Astrocyte of the cerebellum (primary cell): ENCODE measurements at places on chromosomes 3 and 15.

GRCh38 chr3:42532229-42532628 lies 29.8 kb downstream of the VIPR1 start:
- no peak for DNase-seq

DNA sequence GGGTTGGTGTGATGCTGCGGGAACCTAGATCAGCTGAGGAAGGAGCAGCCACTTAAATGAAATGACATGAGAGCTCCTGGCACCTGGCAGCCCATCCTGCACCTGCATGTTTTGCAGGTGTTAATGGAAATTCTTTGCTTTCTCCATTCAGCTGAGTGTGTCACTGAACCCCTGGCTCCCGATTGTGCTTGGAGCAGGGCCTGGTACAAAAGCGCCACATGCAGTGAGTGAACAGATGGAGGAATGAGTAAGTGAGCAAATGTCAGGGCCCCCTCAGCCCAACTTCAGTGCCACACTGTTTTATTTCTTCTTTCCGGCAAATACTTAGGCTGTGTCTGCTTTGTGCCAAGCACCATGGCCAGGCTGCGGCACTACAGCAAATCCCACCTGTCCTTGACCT lies 132.2 kb downstream of the ASB7 start:
- no peak for DNase-seq

DNA sequence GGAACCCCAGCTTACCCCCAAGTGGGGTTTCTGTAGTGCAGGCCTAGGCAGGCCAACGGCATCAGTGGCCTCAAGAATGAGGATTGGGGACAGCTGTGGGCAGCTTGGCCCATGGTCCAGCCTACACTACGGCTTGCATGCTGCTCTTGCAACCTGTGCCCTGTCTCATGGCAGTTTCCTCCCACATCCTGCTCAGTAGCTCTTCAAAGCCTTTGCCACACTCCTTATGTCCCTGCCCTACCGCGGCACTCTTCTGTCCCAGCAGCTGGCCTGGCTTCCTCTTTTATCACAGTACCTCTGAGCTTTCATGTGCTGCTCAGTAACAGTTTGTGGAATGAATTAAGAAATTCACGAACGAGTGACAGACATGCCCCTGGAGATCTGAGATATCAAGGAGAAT lies 431.0 kb downstream of the EPHB1 start:
- no peak for DNase-seq

DNA sequence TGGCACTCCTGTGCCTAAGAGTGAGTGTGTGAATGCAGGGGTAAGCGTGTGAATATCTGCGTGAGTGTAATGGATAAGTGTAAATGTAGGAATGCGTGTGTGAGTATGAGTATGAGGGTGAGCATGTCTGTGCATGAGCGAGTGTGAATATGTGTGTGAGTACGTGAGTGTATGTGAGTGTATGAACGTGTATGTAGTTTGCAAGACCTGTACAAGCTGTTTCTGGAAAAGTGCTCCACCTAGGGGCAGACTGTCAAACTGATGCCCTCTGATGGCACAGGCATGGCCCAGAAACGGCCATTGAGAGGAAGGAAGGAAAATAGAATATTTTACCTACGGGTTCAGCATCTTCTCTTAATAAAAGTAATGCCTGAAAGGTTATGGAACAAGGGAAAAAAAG lies 24.4 kb upstream of the FRMD4B start:
- peak; percentile 32 for DNase-seq

- no peak for DNase-seq
These were observed 1042.8 kb upstream of the NR2F2 start for GRCh38 chr15:95287720-95288103.

DNA sequence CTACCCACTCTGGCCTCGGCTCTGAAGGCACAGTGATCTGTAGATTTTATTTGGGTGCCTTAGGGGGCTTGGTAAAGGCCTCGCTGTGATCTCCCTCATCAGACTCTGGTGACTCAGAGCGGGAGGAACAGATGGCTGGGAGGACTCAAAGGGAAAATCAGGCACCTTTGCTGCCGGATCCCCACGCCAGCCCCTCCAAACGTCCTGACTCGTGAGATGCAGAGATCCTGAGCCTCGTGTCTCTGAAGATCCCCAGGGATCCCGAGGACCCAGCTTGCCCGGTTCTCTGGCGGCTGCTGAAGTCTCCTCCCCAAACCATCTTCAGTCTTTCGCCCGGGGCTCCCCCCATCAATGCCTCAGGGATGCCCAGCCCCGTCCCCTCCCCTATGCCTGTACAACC lies 32.8 kb downstream of the MUC20 start:
- no peak for DNase-seq

GRCh38 chr3:113844622-113845222 lies 6.1 kb downstream of the GRAMD1C start:
- no peak for DNase-seq

- DNase-seq = no peak
These were observed 3.7 kb upstream of the ANKUB1 start for GRCh38 chr3:149796026-149796425.

- DNase-seq = no peak
These were observed 90.9 kb downstream of the MBNL1 start for GRCh38 chr3:152359385-152360248.

- DNase-seq = no peak
These were observed 3.3 kb upstream of the STT3B start for GRCh38 chr3:31529421-31529820.

GRCh38 chr15:56693761-56694160 lies 39.5 kb downstream of the ZNF280D start:
- no peak for DNase-seq

DNA sequence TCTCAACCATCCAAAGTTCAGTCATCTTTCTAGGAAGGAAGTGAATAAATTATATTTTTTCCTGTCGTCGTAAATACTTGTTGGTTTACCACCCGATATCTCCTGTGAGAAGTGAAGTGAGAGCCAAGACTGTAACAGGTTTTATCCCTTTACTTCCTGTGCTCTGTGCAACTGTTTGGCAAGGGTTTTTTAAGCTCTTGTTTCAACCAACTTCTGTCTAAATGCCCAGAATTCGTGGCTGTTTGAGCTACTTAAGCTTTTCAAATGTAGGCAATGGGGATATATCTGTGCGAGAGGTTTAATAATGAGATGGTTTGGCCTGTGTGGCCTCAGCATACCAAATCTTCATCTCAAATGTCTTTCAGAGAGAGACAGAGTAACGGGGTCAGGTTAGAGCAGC lies 134.7 kb downstream of the LRTM1 start:
- DNase-seq = no peak

GRCh38 chr3:38382506-38383080 lies 36.0 kb downstream of the XYLB start:
- no peak for DNase-seq

DNA sequence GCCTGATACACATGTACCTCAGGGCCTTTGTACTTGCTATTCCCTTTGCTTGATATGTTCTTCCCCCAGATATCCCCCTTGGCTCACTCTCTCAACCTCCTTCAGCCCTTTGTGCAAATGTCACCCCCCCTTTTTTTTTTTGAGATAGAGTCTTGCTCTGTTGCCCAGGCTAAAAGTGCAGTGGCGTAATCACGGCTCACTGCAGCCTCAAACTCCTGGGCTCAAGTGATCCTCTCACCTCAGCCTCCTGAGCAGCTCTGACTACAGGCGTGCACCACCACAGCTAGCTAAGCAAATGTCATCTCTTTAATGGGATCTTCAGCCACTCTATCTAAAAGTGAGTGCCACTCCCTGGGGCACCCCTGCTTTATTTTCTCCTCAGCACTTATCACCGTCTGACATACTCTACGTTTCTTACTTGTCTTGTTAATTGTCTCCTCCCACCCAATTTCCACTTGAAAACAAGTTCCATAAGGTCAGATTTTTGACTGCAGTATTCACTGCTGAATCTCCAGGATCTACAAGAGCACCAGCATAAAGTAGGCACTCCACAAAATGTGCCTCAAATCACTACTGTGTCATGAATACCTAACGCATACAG lies 14.6 kb downstream of the IP6K2 start:
- no peak for DNase-seq

DNA sequence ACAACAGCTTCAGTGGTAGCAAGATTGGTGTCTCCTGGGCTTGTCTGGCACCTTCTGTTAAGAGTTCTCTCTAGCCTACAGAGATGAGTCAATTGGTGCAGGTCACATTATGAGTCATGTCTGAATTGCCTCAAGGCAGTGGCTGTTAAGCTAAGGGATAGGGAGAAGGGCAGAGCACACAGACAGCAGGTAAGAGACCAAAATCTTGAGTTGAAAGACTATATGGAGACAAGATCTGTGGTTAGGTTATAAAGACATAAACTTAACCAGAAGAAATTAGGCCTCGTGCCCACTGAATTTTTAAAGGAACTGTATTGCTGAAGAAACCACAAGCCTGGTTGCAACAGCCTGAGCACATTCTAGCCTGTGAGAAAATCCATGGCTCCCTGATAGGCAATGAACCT lies 19.2 kb upstream of the KPNA1 start:
- DNase-seq = peak; percentile 53

DNA sequence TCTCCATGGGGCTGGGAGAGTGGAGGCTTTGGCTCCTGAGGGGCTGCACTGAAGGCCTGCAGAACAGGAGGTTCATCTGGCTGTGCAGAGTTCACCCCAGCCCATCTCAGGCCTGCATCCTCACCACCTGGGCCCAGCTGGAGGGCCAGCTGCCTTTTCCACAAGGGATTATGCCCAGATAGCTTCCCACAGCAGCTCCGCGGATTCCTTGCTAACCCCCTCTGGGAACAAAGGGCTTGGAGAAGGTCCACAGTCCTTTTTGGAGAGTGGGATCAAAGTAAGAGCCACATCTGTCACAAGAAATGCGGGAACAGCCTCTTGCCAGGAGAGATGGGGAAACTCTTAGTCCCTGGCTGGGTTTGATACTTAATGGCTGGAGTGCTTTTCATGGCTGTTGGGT lies 164.7 kb upstream of the RGMA start:
- DNase-seq = no peak

- DNase-seq = no peak
These were observed 179.8 kb downstream of the SLCO3A1 start for GRCh38 chr15:92033314-92033713.

GRCh38 chr3:18670759-18671158 lies 245.6 kb upstream of the SATB1 start:
- no peak for DNase-seq

DNA sequence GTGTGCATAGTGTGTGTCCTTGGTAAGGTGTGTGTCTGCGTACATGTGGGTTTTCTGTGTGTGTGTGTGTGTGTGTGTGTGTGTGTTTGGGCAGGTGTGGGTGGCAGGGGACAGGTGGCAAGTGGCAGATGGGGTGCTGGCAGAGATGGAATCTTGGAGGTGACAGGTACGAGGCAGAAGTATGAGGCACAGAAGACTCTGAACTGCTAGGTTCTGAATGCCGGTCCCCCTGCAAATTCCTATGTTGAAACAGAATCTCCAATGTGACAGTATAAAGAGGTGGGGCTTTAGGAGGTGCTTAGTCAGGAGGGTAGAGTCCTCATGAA lies 29.8 kb downstream of the SRPRB start:
- no peak for DNase-seq

GRCh38 chr3:77186319-77186718 lies 146.4 kb downstream of the ROBO2 start:
- DNase-seq = no peak

GRCh38 chr3:128412180-128413002 lies 54.3 kb downstream of the DNAJB8 start:
- no peak for DNase-seq

GRCh38 chr15:56341201-56341600 lies 24.0 kb upstream of the TEX9 start:
- no peak for DNase-seq

DNA sequence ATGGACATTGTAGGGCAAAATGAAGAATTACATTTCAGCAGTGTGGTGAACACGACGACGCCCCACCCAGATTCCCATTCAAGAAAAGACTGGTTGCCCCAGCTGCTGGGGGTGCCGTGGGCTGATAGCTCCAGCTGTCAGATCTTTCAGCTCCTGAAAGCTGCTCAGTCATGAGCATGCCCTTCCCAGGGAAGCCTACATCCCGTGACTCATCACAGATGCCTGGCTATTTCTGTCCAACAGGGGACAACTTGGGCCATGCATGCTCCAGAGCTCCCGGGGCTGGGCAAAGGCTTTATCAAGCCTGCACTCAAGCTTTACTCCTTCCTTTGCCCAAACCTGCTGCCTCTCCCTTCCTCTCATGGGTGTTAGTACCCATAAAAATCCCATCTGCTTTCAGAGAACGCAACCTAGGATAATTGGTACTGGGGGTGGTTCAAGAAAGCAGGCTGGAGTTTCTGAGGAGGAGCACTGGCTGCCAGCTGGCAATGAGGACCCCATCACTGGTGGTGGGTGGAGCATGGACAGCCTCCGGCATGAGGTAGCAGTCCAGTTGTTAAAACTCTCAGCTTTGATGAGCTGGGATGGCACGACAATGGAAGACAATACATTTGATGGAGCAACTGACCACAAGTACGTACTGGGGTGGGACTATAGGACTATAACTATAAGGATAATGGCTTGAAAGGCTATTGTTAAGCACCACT lies 16.4 kb upstream of the ST8SIA2 start:
- DNase-seq = no peak

DNA sequence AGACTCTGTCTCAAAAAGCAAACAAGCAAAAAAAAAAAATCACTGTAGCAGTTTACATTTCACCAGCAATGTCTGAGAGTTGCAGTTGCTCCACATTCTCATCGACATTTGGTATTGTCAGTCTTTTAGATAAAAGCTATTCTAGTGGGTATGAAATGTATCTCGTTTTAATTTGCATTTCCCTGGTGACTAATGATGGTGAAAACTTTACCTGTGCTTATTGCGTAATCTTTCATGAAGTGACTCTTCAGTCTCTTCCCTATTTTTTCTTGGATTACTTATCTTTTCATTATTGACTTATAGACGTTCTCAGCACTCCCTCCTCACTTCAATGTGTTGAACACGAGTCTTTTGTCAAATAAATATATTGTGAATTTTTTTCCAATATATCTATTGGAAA lies 37.2 kb upstream of the CLSTN2 start:
- no peak for DNase-seq

- DNase-seq = no peak
These were observed 377.5 kb downstream of the LRTM1 start for GRCh38 chr3:54550221-54550977.

- DNase-seq = peak; percentile 94
These were observed 19.0 kb upstream of the DLG1 start for GRCh38 chr3:197317250-197317963.

DNA sequence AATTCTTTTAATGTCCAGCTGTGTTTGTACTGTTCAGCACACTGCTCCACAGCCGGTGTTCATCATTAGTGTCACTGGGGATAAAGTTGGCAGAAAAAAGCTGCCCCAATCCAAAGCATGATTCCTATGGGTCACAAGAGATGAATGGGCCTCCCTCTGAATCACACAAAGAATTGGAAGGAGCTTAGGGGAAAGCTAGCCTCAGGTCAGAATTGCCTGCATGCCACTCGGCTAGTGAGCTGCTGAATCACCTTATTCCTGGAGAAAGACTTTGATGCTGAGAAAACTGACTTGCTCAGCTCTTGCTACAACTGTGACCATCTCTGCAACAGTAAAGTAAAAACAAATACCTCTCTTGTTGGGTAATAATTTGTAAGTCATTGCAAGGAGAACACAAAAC lies 3.5 kb downstream of the CCK start:
- peak; percentile 11 for DNase-seq

GRCh38 chr3:126416943-126417342 lies 22.2 kb downstream of the CFAP100 start:
- no peak for DNase-seq
